MG63 (cell line): ENCODE measurements at places on chromosomes 4 and X.

DNA sequence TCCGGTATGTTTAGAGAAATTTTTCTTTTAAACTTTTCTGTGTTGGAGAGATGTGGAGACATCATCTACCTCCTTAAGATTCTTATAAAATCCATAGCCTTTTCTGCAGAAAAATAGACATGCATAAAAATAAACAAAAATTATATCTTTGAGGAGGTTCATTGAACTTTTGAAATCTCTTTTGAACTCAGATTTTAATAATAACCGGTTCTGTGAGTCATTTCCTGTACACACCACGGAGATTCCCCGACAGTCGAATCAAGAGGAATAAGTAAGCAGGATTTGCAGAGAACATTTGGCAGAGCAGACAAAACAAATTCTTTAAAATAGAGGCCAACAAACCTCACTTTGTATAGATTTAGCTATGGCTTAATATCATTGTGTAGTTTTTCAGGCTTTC, 918.7 kb upstream of the POU3F4 start:
- peak; percentile 12 for DNase-seq

DNA sequence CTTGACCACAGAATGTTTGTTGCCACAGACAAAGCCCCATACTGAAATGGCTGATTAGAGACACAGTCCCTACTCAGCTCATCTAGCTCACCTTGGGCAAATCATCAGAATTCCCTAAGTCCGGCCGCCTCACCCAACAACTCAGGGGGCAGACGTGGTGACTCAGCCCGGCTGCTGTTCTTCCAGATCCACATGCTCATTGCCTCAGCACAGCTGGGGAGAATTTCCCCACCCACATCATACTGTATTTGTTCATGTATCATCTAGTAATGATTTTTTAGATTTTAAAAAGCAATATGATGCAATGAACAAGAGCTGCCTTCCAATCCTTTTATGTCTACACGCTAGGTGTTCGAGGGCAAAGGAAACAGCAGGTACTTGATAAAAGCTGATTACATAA, 333.8 kb upstream of the TENM3 start:
- peak; percentile 10 for DNase-seq

GRCh38 chrX:24332878-24333277, 19.0 kb upstream of the SUPT20HL2 start:
- DNase-seq: no peak

- DNase-seq: peak; percentile 63
These were observed 81.0 kb upstream of the STIM2 start for GRCh38 chr4:26779674-26780073.

DNA sequence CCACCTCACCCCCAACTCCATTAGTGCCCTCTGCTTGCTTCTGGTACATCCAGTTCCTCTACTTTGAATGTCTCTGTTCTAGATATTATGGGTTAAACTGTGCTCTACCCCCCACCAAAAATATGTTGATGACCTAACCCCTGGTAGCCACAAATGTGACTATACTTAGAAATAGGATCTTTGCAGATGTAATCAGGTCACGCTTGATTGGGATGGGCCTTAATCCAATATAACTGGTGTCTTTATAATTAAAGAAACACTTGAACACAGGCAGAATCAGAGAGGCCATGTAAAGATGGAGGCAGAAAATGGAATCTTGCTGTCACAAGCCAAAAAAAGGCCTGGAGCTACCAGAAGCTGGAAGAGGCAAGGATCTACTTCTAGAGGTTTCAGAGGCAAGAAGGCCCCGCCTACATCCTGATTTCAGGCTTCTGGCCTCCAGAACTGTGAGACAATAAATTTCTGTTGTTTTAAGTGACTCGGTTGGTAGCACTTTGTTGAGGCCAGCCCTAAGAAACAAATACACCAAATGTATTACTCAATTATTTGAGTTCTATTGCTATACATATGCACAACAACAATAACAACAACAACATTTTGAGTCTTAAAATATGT, 220.0 kb downstream of the PPP3CA start:
- DNase-seq: no peak

GRCh38 chr4:3407930-3408792, 33.6 kb upstream of the HGFAC start:
- no peak for DNase-seq

DNA sequence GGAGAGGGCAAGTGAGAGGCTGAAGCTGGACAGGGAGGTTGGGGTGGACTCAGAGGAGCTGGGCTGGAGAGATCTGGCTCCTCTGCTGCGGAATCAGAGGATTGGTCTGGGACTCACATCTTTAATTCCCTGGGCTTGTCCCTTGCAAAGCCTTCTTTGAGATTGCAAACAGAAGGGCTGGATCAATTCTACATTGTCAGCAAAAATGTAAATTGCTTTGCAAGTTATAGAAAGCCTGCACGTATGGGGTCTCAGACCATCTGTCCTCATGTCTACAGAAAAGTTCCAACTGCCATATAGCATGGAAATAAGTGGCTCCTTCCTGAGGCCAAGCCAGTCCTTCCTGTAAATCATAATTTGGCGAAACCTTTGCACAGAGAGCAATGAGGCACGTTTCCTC, 449.6 kb downstream of the UBE2NL start:
- no peak for DNase-seq

GRCh38 chrX:137290011-137290410, 256.2 kb upstream of the GPR101 start:
- DNase-seq: no peak

- no peak for DNase-seq
These were observed 50.5 kb downstream of the GRK4 start for GRCh38 chr4:3013839-3014350.

- DNase-seq: no peak
These were observed 2140.1 kb upstream of the AGA start for GRCh38 chr4:179582164-179582905.

- peak; percentile 61 for DNase-seq
These were observed 10.7 kb downstream of the LIAS start for GRCh38 chr4:39469429-39470077.

- no peak for DNase-seq
These were observed 93.6 kb upstream of the CPEB2 start for GRCh38 chr4:14908635-14909034.

DNA sequence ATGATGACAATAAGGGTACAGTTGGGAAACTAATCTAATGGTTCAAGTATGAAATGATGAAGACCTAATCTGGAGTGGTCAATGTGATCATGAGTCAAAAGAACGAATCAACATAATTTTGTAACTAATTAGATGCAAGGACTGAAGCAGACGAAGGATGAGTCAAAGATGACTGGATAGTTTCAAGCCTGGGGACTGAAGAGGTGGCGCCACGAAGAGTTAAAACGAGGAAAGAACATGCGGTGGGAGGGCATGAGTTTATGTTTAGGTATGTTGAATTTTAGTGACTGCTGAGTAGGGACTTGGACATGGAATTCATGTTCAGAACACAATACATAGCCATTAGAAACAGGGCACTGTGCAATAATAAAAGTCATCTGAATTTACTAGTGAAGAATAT, 221.5 kb upstream of the FAM241A start:
- no peak for DNase-seq

GRCh38 chr4:14410516-14410915, 591.8 kb upstream of the CPEB2 start:
- no peak for DNase-seq

DNA sequence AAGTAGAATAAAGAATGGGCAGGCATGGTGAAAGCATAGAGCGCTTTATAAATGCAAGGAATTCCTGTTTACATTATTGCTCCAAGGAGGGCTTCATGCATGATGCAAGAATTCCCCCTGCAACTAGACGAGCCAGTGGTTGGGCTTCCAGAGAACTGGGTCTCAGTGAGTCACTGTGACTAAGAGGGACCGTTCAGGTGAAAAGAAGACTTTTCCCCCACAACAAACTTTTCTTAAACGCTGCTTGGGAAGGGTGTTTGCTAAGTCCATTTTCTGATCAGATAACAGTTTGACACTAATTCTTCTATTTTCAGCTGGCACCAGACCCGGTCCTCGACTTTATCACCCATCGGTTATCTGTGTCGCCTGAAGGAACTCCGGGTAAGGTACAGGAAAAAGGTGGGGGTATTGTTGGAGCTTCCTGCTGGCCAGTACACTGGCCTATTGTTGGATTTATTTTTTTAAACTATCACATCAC, 40.1 kb downstream of the LDB2 start:
- DNase-seq: peak; percentile 4

DNA sequence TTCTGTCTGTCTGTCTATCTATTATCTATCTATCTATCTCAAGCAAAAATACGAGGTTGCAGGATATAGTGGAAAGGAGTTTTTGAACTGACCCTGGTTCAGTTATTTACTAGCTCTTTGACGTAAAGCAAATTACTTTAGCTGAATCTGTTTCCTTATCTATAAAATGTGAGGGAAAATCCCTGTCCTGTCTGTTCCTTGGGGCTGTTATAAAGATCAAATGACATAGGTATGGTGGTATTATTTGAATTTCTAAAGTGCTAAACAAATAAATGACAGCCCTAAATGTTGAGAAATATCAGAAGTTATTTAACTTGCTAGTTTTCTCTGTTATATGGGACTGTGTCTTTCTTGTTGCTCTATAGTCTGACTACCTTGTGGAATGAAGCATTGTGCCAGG, 55.0 kb downstream of the MAGEC1 start:
- no peak for DNase-seq

GRCh38 chr4:157992038-157992705, 180.7 kb downstream of the GASK1B start:
- DNase-seq: no peak

DNA sequence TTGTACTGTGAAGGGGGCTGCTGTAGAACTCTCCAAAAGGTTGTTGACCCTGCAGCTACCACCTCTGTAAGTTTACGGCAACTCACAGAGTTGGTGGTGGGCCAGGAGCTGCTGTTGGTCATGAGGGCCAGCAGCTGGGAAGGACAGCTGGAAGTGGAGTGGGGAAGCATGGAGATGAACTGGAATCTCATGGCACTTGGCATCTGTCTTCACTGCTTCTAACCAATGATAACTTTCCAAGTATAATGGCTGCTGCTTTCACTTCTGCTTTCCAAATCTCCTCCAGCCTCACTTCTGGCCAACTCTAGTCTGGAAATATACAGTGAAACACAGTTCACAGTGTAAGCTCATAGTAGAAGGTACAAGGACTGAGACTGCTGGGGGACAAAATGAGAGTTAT, 126.5 kb upstream of the INTU start:
- DNase-seq: no peak

DNA sequence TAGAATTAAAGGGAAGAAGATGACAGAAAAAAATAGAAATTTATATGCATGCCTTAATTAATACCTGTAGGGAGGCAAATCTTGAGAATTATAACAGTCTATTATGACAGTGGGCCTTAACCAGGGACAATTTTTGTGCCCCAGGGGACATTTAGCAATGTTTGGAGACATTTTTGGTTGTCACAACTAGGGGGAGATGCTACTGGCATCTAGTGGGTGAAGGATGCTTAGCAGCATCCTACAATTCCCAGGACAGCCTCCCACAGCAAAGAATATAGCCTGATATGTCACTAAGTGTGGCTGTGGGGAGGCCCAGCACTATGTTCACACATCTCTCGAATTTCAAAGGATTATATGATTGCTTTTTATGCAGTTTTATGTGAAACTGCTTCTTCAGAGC, 10.5 kb downstream of the GPR82 start:
- DNase-seq: no peak

DNA sequence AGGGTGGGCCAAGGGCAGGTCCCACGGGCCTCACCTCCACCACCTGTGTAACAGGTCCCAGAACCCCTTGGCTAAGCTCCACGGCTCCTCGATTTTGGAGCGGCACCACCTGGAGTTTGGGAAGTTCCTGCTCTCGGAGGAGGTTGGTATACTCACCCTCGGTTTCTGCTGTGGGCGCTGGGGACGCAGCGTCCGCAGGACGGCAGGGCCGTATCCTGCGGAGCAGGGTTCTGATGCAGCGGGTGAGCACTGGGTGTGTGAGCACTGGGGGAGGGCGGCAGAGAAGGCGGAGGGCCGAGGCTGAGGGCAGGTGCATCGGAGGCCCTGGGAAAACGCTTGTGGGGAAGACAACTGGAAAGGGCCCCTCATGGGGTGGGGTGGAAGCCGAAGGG, 11.0 kb downstream of the ATP5ME start:
- DNase-seq: no peak

GRCh38 chrX:115344885-115345614, 55.5 kb downstream of the LUZP4 start:
- DNase-seq: peak; percentile 93

GRCh38 chr4:88937081-88937480, 119.9 kb downstream of the FAM13A start:
- DNase-seq: no peak

GRCh38 chr4:3701271-3701734, 64.9 kb upstream of the ADRA2C start:
- DNase-seq: no peak

DNA sequence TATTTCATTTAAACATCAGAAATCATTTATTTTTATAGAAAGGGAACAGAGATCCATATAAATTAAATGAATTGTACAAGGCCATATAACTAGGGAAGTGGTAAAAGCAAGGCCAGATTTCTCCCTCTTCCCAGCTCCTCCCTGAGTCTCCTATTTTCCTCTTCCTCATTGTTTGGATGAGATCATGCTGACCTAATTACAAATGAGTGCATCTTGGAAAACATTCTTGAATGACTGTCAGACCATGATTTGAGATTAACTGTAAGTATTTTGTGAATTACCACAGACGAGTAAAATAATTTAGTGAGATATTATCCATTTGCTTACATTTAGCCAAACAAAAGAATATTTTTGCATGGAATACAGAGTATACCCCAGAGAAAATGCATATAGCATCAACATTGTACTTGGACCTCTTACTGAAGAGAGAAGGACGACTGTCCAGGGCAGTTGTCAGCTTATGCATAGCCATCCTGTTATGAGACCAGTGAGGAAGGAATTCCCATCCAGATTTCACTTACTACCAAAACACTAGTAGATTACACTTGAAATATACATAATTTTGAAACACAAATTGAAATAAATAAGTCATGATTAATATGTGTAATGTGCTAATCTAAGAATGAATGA, 47.3 kb downstream of the SLAIN2 start:
- no peak for DNase-seq

DNA sequence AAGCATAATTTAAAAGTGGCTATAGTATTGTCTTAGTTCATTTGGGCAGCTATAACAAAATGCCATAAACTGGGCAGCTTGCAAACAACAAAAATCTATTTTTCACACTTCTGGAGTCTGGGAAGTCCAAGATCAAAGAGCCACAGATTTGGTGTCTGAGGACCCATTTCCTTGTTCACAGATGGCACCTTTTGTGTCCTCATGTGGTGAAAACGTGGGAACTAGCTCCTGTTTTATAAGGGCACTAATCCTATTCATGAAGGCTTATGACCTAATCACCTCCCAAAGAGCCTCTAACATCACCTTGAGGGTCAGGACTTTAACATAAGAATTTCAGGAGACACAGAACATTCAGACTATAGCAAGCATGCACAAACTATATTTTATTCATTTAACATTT, 126.5 kb upstream of the WDFY3 start:
- no peak for DNase-seq

DNA sequence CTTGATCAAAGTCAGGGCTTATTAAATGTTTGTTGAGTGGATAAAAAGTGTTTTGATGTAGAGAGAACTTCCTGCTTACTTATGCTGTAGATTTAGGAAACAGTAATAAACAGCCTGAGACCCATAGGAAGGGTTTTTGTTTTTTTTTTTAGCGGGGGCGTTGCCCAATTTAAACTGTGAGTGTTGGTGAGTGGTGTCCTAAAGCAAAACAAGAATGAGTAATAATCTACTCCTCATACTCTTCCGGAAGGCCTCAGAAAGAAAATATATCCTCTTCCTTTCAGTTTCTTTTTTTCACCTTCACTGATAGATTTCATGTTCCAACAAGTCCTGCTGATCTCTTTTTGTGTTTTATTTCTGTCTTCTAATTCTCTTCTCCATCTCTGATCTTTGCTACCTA, 104.4 kb upstream of the SCML1 start:
- no peak for DNase-seq
